ENCODE measurements at places on chromosomes 12 and 14.

GRCh38 chr12:122067966-122068365 lies 10.6 kb upstream of the MLXIP start:
- DNase-seq = no peak

- no peak for DNase-seq
Observed at GRCh38 chr12:1078002-1078401, 87.0 kb downstream of the ERC1 start.

GRCh38 chr12:5081016-5081415 lies 37.3 kb downstream of the KCNA5 start:
- no peak for DNase-seq

GRCh38 chr12:8913702-8914032 lies 642 bp upstream of the PHC1 start:
- DNase-seq = no peak

Data from AG04450 (cell line).